MM.1S (cell line): ENCODE measurements at places on chromosomes 6 and 20.

DNA sequence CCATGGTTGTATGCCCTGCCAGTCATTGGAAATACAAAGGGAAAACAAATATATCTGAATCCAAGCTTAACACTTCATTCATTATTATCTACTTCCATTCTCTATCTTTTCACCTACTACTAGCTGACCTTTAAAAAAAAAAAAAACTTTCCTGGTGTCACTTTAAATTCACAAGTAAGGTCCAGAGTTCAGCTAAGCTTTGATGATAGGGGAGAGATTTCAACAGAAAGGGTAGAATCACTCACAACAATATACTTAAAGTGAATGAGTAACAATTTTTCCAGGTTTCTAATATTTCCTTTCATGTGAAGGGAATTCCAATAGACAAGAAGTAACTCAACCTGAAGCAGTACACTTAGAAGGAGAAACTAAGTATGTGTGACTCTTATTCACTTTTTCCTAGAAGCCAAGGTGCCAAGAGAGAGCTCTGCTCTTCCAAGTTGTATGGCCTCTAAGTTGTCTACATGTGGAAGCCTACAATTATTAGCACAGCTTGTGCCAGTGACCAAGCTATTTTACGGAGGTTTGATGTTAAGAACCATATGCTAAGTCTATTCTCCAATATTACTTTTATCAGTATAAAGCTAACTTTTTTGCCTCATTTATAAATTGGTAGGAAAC is 371.7 kb downstream of the TENT5A start:
- DNase-seq: no peak

- DNase-seq: no peak
Observed at GRCh38 chr6:28765978-28766351, 157.8 kb downstream of the TRIM27 start.

DNA sequence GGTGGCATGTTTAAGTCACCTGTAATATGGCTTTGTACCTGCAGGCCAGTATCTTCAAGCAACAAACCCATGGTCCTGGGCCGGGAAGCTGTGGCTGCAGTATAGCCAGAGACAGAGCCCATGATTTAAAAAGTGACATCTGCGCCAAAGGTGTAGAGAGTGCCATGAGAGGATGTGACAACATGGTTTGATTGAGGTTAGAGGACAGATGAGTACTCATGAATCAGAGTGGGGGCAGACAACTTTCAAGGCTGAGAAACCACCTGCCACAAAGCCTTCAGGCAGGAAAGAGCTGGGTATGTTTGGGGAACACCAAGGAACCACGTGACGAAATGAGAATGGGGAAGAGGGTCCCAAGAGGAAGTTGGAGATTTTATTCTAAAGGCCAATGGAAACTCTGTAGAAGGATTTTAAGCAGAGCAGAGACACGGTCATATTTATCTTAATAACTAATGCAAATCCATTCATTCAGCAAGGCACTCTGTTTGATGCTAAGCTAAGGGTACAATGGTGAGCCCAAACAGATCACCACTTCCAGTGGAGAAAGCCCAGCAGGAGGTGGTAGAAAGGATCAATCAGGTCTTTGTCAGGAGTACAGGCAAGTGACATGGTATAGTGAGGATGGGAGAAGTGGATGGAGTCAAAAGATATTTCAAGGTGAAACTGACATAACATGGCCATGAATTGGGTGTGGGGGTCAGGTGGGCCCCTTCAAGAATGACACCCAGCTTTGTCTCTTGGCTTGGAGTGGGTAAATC is 3.4 kb upstream of the MICAL1 start:
- DNase-seq: peak; percentile 16

DNA sequence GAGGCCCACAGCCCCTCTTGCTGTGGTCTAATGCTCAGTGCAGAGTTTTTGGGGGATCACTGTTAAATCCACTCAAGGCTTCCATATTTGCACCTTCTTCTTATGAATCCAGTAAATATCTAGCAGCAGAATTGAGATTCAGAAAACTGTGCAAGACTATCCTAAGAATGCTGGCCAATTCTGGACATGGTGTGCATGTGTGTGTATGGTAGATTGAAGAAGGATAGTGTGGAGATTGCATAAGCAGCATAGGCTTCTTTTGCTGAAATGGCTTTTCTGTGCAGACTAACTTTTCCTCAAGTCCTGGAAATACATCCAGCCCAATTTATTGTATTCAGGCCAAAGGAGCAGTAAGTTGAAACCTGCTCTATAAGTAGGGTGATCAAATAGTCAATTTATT is 39.7 kb downstream of the FBXO9 start:
- DNase-seq: no peak

- DNase-seq: no peak
Observed at GRCh38 chr6:154432533-154433476, 76.2 kb upstream of the IPCEF1 start.

GRCh38 chr6:45789238-45789637 is 226.4 kb downstream of the CLIC5 start:
- DNase-seq: no peak

DNA sequence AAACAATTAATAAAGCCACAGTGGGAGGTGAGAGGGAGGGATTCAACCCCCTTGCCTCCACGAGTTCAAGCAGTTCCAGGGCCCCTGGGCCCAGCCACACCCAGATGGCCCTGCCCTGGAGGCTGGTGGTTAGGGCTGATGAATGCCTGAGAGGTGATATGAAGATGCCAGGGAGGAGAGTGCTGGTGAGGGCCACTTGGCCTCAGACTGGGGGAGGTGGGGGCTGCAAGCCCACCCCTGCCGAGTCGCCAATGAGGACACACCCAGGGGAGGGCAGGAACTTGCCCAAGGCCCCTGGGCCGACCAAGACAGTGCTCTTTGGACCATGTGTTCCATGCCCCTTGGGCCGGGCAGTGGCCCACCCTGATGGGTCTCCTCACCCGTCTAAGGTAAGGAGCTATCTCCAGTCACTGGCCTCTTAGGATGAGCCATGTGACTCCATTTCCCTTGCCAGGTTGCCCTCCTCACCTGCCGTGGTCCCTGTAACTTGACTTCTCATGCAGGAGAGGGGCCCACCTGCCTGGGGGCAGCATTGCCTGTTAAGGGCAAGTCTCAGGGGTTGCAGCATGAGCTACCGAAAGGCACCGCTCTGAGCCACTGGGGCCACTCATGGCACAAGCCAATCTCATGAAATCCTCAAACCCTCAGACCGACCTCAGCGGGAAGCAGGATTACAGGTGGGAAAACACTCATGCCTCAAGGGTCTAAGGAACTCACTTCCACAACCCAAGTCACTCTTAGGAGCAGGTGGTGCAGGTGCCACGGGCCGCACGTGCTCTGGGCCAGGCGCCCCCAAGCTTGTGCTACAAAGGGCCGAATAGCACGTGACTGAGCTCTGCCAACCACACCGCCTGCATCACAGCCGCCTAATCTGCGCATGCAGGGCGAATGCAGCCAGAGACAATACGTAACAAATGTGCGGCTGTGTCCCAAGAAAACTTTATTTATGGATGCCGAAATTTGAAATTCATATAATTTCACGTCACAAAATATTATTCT is 147.4 kb upstream of the MLN start:
- DNase-seq: no peak

DNA sequence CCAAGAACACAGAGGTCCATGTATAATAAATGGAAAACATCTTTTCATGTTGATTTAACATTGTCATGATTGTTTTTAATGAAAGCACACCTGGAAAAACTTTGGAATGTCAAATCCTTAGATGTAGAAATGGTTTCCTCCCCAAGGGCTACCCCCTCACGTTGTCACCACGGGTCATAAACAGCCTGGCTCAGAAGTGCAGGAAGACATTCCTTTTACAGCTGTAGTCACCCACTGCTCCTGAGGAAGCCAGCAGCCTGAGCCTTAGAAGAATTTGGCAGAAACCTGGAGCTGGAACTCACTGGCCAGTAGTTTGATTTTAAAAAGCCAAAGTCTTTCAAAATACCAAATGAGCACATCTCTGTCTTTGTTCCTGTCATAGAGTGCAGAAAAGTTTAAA is 23.7 kb downstream of the ADGRF5 start:
- DNase-seq: no peak

DNA sequence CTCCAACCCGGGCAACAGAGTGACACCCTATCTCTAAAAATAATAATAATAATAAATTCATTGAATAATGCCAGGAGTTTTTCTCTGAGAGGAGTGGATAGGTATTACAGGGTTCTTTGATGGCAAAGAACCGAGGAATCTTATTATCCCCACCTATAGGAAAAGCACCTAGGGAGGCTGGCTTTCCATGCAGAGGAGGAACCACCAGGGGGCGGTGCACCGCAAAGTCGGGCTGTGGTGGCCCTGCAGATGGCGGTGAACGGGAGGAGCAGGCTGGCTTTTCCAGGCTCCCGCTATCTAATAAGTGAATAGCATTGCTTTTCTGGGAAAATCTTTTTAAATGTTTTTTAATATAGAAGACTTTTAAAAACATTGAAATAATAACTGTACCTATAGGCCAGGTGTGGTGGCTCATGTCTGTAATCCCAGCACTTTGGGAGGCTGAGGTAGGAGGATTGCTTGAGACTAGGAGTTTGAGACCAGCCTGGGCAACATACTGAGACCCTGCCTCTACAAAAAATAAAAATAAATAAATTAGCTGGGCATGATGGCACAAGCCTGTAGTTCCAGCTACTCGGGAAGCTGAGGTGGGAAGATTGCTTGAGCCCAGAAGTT is 864.2 kb downstream of the KIF16B start:
- peak; percentile 47 for DNase-seq

DNA sequence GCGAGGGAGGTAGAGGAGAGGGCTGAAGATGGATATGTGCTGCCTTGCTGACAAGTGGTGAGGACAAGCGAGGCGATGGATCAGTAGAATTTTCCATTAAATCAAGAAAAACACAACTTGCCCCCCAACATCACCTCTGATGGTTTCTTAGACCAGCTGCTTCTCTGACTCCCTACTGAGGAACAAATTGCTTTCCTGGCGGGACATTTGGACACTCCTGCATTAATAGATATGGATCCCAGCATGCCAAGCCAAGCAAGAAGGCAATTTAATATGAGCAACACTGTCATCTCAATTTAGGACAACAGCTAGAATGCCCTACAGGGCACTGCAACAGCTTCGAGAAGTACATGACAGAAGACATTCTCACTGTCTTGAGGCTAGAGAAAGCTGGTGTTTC is 248.4 kb upstream of the AGPAT4 start:
- DNase-seq: no peak

- DNase-seq: no peak
Observed at GRCh38 chr6:118677193-118677592, 25.8 kb upstream of the CEP85L start.

DNA sequence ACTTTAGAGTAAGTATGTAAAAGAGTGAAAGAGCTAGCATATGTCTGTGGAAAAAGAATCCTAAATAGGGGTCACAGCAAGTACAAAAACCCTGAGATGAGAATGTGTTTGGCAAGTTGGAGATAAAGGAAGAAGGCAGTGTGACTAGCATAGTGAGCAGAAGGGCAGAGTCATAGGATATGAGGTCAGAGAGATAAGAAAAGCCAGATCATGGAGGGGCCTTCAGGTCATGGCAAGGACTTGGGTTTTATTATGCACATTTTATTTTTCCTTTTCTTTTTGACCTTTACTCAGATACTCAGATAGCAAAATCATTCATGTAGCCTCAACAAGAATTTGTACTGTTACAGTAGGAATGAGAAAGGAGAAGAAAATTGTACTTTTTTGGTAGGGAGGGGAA is 138.0 kb downstream of the GJA1 start:
- no peak for DNase-seq

DNA sequence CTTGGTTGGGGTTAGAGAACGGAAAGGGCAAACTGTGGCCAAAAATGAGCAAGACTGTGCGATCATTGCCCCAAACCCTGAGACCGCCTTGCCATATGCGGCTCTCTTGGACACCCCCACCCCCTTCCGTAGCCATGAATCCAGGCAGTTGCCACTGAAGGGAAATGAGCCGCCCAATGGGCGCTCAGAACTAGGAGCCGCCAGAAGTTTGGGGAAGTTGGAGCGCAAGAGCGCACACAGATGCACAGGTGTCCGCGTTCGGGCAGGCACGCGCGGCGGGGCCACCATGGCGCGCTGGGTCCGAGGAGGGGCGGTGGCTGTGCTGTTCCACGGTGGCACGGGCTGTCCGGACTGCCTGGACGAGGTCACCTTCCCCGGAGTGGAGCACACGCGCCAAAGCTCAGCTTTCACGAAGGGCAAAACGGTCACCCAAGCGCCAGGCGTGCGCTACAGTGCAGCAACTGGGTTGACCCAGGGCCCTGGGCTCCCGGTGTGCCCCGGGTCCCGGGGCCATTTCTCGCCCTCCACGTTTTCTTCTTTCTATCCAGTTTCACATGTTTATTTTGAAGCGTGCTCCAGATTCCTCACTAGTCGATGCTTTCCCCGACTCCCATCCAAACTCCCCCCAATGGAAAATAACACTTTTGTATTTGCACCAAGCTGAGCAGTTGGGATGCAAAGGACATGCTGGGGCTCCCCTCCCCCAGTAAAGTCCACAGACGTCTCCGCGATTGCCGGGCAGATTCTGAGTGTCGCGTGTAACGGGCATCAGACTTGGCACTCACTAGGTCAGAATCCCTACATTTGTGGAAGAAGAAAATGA is 906 bp upstream of the PDE10A start:
- no peak for DNase-seq

DNA sequence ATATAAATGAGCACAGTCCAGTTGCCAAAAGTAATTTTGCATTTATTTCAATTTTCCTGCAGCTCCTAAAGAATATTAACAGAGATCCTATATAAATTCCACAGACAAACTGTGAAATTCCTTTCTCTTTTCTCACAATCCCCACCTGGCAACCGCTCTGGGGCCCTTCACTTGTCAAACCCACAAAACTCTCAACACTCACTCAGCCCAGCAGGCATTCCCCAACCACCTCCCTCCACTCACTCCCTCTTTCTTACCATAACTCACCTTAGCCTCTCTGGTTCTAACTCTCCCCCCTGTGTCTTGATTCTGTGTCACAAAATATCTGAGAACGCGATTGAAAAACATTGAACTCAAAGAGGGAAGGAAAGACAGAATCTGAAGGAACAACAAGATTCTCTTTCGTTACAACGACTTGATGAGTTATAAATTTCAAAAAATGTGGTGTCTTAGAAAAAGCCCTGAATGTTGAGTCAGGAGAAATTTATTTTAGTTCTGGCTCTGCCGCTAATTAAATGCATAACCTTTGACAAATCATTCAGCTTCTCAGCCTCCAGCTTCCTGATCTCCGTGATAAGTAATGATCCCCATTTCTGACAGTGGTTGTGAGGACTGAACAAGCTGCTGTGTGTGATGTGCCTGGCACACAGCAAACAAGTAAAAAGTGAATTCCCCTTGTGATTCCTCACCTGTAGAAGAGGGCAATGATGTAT is 87.9 kb downstream of the UNC5CL start:
- no peak for DNase-seq

DNA sequence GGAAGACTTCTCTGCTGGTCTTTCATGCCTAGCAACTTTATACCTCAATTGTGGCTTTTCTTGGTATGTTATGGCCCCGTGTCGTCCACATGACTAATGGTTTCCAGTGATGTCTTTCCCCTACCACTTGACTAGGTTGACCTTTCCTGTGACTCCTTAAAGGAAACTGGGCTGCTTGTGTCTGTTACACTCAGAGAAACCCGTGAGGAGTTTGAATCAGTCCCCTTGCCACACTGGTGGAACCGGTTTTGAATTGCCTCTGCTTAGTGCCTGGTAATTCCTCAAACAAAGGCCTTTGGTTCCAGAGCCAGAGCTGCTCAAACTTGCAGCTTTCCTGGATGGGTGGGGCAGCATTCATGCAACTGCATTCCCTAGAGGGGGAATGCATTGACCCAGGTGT is 21.9 kb downstream of the ECT2L start:
- no peak for DNase-seq
